Iris pigment epithelial cell (primary cell): ENCODE measurements at places on chromosomes 7 and 10.

- no peak for DNase-seq
Observed at GRCh38 chr10:84719687-84720086, 391.3 kb downstream of the CCSER2 start.

DNA sequence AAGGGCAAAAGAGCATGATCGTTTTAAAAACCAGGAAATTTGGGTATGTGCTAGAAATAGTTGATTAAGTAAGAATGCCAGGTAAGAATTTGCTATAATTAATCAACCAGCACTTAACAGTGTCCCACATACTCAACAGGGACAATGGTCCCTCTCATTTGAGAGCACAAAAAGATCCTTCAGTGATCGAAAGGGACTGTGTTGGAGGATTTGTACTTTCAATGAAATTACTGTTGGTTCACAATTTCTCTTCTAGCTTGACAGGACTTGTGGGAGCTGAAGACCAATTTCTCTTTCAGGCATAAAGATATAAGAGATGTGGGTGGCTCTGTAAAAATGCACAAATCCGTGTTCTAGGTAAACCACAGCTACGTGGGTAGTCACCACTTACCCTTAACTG, 12.5 kb upstream of the PLEKHS1 start:
- no peak for DNase-seq

DNA sequence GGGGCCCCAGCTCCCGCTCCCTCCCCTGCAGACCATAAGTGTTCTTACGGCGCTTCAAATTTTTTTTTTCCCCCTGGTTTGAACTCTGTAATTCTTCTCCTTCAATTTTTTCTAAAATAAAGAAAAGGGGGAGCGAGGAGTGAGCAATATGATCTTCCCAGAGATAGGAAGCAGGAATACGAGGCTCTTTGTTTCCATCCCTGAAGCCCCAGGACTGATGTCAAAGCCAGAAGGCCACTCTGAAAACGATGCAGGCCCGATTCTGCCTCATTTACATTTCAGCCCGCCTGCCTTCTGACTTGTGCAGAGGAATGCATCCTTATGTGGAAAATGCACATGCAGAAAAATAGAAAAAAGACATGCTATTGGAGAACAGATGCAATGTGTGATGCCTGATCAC, 401.5 kb upstream of the MKI67 start:
- DNase-seq = no peak

- no peak for DNase-seq
Observed at GRCh38 chr7:290554-291372, 793 bp downstream of the FOXL3 start.

DNA sequence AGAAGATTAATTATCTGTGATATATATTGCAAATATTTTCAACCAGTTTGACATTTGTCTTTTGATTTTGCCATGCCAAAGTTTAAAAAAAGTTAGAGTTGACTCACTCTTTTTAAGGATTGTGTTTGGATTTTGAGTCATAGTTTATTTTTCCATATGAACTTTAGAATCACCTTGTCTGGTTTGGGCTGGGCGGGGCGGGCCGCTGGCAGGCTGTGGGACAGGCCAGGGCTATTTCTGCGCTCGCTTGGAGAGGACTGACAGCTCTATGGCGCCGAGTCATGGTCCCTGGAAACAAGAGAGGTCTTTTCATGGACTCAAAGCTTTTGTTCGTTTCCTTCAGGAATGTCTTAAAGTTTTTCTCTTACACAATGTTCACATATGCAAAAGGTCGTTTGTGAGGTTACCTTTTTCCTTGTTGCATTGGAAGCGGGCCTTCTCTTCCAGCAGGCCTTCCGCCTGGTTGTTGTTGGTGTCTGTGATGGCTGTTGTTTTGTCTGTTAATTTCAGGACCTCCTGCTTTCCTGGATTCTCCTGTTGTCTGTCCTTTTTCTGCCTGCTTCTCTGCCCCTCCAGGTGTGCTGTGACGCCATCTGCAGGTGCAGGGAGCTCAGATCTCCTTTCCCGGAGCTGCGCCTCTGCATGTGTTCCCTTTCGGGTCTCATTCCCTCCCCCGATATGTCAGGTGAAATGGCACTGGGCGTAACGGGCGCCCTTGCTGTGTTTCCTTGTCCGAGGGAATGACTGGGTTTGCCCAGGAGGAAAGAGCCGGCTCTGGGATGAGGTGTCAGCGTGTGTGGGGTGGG, 53.8 kb downstream of the INPP5A start:
- DNase-seq = peak; percentile 36

DNA sequence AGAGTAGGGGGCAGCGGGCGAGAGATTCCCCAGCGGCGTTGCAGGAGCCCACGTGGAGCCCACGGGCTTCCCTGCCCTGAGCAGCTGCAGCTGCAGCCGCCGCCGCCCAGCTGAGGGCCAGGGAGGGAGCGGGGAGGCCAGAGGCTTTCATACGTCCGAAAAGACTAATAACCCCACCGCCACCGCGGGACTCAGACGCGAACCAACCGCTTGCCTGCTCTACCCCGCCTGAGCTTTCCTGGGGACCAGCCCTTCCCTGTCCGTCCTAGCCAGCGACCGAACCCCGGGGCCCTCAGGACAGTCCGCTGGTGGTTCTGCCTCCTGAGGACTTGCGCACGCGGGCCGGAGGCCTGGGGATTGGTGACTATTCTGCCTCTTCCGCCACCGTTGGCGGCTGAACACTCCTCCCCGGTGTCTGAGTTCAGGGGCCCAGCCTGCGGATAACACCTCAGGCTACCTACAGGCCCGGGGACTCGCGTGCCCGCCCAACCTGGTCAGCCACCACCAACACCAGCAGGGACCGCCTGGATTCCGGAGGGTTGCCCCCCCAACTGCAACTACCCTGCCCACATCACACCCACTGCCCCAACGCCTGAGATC, 18.4 kb downstream of the IFT22 start:
- peak; percentile 13 for DNase-seq

- no peak for DNase-seq
Observed at GRCh38 chr10:26516540-26517101, 78.5 kb downstream of the APBB1IP start.

DNA sequence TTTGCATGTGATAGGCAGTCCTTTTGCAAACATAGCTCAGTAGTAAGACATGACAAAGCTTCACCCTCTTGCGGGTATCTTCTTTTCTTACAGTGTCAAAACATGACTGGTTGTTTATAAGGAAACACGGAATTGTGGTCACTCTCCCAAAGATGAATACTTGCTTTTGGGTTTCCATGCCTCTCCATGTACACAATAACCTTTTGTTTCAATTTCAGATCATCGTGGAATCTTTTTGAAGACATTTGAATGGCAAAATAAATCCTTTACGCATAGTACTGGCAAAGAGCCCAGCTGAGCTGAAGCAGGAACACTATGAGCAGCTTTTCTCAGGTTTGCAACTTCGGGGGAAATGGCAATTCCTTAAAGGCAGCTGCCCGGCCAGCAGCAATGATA, 156.8 kb upstream of the FRMD4A start:
- peak; percentile 55 for DNase-seq

DNA sequence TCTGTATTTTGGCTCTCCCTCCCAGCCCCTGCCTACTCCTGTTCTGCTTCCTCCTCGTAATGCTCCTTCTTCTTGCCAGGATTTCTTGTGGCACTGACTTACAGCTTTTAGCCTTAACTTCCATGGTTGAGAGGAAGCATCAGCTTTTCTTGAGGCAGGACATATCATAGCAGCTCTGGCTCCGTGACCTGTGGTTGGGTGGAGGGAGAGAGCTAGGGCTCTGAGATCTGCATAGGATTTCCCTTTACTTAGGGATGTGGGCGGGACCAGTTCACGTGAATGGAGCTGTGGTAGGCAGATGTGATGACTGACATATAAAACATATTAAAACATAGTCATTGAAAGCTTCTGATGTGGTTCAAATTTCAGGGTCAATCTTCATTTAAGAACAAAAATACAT, 10.6 kb upstream of the RAB11FIP2 start:
- DNase-seq = no peak

DNA sequence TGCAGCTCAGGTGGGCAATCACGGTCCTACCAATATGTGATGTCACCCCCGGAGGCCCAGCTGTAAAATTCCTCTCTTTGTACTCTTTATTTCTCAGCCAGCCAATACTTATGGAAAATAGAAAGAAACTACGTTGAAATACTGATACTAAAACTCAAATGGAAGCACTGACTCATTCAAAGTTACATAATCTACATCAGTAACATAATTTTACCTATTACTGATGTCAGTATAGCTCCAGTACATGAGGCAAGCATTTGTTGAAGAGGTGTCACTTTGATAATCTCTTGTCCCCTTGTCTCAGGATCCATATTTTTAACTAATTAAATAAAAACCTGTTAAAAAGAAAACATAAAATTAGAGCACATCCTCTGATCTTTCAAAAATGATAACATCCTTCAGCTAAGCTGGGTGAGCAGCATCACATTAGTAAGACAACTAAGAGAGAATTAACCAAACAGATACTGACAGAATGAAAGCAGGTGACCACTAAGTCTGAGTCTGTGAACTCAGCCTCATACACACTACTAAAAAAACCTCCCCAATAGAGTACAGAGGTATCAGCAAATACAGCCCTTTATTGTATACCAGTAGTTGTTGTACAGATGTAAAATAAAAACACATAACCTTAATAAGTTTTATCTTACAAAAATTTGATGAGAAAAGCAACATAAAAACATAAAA, 17.6 kb downstream of the SLC25A40 start:
- DNase-seq = peak; percentile 34

- no peak for DNase-seq
Observed at GRCh38 chr10:113035732-113036312, 85.8 kb downstream of the TCF7L2 start.

GRCh38 chr7:151087245-151088018, 1.2 kb downstream of the AGAP3 start:
- DNase-seq = peak; percentile 65

GRCh38 chr10:48923748-48924147, 15.9 kb downstream of the LRRC18 start:
- no peak for DNase-seq

DNA sequence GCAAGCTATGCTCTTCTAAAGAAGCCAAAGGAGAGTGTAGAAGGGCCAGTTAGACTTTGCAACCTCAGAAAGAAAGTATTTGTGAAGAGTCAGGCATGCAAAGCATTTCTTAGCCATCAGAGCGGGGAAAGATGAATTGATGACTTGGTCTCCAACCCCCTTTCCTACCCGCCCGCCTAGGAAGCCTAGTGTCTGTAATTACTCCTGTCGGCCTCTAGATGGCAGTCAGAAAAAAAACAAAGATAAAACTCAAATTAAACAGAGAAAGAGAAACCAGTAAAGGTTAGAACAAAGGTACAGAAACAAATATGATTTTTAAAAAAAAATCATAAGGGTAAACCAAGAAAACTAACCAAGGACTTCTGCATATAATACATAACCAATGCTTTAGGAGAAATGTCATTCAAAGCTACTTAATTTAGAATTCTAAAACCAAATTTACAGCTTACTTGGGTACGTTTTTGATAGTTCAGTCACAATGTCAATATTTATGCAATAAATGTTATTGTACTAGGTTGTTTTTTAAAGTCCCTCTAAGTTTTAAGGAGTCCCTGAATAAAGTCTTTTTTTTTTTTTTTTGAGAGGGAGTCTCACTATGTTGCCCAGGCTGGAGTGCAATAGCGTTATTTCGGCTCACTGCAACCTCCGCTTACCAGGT, 97.6 kb downstream of the LYZL1 start:
- DNase-seq = peak; percentile 31

- DNase-seq = no peak
Observed at GRCh38 chr7:16267953-16268820, 153.2 kb downstream of the CRPPA start.

DNA sequence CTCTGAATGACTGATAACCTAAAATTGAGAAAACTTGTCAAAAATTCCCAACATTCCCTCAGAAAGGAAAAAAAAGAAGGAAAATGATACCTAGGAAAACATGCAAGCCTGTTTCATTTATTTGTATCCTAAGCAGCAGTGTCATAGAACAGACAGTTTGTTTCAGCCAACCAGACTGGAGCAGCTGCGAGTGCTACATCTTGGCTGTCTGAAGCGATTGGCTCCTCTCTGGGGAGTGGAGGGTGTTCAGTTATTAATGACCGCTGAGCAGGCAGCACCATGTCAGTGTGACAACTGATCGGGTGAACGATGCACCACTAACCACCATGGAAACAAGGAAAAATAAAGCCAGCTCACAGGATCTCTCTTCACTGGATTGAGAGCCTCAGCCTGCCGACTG, at the start of gene LRRN3:
TSS of gene LRRN3 (plus strand) at position 282 of the 400 bp plus-strand sequence. CDS start 31,646 bp downstream, outside the sequence.
- DNase-seq = peak; percentile 84

- DNase-seq = no peak
Observed at GRCh38 chr10:100360234-100360633, 13.2 kb downstream of the SCD start.

DNA sequence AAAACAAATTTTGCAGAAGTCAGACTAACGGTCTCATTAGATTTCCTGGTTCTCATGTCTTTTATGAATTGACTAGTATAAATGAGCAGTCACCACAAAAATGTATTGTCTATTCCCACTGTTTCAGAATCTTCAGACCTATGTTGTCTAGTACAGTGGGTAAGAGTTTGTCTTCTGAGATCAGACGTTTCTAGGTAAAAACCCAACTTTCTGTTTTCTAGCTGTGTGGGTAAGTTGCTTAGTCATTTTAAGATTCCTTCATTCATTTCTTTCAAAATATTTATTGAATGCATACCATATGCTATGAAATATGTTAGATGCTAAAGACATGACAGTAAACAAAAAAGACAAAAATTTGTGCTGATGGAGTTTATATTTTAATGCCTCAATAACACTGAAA, 156.3 kb downstream of the POLR1F start:
- peak; percentile 84 for DNase-seq

DNA sequence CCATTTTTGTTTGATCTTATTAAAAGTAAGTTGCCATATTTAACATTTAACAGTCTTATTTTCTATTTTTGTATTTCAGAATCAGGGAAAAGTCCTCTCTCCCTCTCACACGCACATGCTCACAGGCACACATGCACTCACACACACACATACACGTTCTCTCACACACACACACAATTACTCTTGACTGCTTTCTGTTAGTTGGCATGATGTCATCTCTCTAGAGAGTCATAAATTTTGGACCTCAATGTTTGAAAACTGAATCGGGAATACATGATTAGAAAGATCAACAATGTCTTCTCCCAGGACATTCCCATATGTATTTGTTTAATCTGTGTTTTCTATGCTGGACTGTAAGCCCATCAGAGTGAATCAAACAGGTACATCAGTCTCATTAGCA, 165.7 kb upstream of the AHR start:
- DNase-seq = no peak

DNA sequence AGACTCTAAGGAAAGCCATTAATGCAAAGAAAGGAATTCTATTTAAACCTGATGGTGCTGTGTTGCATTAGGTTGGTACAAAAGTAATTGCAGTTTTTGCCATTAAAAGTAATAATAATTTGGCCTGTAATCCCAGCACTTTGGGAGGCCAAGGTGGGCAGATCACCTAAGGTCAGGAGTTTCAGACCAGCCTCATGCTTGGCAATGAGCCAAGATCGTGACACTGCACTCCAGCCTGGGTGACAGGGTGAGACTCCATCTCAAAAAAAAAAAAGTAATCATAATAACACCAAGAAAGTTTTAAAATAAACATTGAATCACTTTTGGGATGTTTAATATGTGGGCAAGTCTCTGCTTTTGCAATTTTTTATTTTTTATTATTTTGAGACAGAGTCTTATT, 107.3 kb upstream of the FRMD4A start:
- DNase-seq = no peak

GRCh38 chr10:24339387-24339786, 130.4 kb downstream of the KIAA1217 start:
- DNase-seq = no peak

GRCh38 chr7:47288060-47288459, 293.9 kb downstream of the TNS3 start:
- DNase-seq = no peak
